Mammary epithelial cell (primary cell): ENCODE measurements at places on chromosomes 5 and 9.

- DNase-seq = peak; percentile 11
Observed at GRCh38 chr5:129899454-129899853, 4.8 kb upstream of the CHSY3 start.

DNA sequence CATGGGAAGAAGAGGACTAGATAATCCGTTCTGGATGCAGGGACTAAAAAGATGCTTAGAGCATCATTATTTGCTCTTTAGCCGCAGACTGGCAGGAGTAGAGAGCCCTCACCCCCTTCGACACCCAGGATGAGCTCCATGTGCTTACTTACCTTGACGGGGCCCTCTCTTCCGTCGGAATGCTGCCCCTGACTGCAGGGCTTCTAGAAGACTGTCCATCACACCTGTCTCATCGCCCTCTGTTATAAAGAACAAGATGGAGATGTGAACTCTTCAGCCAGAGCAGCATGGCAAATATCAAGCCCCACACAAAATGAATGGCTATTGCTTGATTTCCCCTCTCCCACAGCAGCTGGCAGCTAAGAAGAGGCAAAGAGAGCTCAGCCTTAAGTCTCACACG, 35.1 kb downstream of the PCDHGC5 start:
- DNase-seq = no peak

DNA sequence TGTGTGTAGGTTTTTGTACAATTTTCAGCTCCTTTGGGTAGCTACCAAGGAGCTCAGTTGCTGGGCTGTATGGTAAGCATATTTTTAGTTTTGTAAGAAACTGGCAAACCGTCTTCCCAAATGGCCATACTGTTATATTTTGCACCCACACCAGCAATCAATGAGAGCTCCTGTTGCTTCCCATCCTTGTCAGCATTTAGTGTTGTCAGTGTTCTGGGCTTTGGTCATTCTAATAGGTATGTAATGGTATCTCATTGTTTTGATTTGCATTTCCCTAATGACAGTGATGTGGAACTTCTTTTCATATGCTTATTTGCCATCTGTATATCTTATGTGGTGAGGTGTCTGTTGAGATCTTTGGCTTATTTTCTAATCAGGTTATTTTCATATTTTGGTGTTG, 320.1 kb downstream of the MLLT3 start:
- DNase-seq = no peak

GRCh38 chr9:120950421-120951388, 24.1 kb upstream of the TRAF1 start:
- no peak for DNase-seq

- DNase-seq = no peak
Observed at GRCh38 chr5:72194846-72195245, 87.6 kb downstream of the MAP1B start.

DNA sequence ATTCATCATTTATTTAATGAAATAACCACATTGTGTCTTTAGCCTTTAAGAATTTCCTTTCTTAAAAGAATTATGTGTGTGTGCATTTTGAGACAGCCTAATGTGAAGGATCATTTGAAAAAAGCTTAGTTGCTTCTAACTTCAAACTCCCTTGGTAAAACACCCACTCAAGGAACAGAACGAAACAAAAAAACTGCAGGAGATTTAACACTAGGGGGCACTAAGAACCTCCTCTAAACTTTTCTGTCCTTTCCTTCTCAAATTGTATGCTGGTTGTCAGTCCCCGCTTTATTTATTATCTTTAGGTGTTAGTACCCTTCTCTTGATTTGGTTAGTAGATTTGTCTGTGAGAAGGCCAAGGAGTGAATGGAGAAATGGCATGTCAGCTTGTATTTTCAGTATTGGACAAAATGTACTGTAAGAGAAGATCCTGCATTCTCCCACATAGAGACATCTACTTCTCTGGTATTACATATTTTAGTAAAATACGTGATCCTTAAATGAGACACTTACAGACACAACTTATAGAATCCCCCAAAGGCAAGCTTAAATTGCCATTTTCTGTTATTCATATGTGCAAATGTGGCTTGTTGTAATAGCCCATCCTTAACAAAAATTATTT, 229.7 kb downstream of the MRPS30 start:
- no peak for DNase-seq

- DNase-seq = no peak
Observed at GRCh38 chr9:76510446-76510845, 51.5 kb downstream of the GCNT1 start.

- DNase-seq = no peak
Observed at GRCh38 chr5:7827610-7828009, 23.3 kb downstream of the CFAP90 start.

DNA sequence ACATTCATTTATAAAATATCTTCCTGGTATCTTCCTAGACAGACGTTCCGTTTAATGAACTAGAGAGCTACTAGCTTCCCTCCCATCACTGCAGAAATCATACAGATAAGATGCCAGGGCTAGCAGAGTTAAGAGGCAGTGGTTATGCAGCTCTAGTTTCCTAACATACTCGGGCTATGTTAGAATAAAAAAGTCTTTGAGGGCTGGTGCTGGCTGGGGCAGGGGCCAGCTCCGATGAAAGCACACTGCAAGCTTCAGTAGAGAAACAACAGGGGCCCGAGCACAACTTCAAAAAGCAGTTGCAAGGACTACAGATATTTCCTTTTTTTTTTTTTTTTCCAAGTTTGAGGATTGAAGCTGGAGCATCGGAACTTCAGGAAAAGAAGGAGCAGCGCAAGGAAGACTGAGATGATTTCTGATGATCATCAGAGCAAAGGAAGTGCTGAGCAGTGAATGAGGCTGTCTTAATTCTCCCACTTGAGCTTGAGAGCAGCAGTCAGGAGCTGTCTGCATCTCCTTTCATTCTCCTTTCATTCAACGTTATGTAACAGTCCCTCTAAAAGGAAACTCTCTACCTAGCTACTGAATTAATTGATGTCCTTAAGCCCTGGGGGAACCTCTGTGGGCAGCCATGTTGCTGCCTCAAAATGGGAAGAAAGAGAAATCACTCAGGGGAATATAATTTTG, 47.6 kb upstream of the ADCY2 start:
- no peak for DNase-seq

- DNase-seq = peak; percentile 30
Observed at GRCh38 chr5:82820961-82821845, 256.0 kb downstream of the TMEM167A start.

- DNase-seq = peak; percentile 26
Observed at GRCh38 chr5:120096413-120096812, 367.7 kb upstream of the PRR16 start.

- DNase-seq = no peak
Observed at GRCh38 chr5:133523013-133523658, 89.2 kb downstream of the FSTL4 start.

- DNase-seq = no peak
Observed at GRCh38 chr5:174446446-174446845, 277.9 kb upstream of the MSX2 start.

DNA sequence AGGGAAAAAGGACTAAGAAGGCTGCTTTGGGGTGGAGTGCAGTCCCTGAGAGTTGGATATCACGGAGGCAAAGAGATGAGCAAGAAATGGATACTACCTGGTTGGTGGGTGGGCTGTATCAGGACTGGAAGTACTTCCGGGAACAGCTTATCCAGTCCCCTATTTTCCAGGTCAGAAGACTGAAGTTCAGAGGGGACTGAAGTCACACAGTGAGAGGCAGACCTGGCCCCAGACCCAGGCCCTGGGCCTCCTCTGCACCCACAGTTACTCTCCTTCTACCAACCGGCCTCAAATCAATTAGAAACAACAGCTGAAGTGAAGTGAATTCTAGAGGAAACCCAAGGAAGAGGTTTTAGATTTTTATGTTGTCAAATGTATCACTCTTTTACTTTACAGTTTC, 93.6 kb upstream of the ALDH1B1 start:
- no peak for DNase-seq

DNA sequence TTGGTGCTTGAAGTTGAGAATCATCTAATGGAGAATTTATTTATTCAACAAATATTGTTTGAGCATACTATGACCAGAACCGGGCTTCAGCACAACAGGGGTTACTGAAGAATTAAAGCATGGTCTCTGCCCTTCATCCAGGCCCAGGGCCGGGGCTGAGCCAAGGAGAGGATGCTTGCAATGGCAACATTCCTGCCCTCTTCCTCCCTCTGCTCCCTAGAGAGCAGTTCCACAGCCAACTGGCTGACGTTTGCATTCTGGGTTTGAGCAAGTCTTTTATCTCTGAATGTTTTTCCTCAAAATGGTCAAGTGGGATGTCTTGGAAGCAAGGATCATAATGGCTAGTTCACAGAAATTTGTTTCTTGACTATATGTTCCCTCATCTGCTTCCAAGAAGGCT, 80.7 kb downstream of the GLDC start:
- DNase-seq = no peak

DNA sequence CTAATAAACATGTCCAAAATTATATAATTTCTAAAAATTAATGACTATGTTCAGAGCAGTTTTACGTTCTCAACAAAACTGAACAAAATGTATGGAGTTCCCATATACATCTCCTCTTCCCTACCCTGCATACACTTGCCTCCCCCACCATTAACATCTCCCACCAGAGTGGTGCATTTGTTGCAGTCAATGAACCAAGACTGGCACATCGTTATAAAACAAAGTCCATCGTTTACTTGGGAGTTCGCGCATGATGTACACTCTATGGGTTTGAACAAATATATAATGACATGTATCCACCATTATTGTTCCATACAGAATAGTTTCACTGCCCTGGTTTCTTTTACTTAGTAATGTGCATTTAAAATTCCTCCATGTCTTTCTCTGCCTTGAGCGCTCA, 130.1 kb downstream of the APBA1 start:
- no peak for DNase-seq

GRCh38 chr9:34884747-34885189, 73.3 kb upstream of the PHF24 start:
- DNase-seq = peak; percentile 54

- no peak for DNase-seq
Observed at GRCh38 chr9:80964374-80964773, 725.0 kb downstream of the TLE1 start.

DNA sequence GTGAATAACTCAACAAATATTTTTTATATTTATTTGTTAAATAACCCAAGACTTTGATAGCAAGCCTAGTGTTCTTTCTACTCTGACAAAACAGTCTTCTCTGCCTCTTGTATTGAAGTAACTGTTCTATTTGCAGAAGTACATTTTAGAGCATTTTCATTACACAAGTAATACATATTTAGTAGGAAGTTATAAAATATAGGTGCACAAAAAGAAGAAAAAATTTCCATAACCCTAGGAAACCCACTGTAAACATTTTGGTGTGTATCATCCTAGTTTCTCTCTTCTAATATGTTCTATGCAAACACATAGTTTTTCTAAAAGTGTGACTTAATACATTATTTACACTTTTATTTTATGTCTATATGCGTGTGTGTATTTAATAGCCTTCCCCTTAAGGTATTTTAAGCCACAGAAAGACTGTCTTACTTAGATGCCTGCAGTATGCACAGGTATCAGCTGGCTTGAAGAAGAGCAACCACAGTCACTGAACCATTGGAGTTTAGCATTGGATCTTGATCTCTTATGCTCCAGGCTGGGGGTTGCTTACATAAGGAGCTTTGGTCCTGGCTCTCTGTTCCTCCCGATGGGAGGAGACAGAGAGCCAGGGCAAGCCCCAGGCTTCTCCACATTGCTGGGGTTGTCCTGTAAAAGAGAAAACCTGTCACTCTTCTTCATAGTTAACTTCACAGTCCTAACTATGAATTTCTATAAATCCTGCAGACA, 3.8 kb downstream of the SELENOP start:
- no peak for DNase-seq

GRCh38 chr9:11946531-11946930, 746.7 kb upstream of the TYRP1 start:
- no peak for DNase-seq

DNA sequence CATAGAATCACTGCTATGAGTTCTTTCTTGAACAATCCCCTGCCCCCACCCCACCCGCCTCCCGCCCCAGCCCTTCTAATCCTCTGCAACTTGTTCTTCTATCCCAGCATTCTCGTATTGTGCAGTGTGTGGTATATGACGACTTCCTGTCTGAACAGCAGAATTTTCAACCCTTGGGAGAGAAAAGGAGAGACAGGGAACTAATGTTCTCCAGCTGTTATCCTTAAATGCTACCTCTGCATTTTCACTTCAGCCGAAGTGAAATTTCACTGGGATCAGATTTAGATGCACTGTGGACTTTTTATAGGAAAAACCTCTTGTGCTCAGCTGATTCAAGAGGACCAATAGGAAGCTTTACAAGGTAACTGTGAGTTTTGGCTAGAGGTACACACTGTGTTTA, 2.2 kb downstream of the FBXL7 start:
- no peak for DNase-seq

- no peak for DNase-seq
Observed at GRCh38 chr5:87184605-87185004, 83.1 kb upstream of the RASA1 start.

GRCh38 chr5:127041571-127041970, 11.2 kb upstream of the MARCHF3 start:
- peak; percentile 37 for DNase-seq

- peak; percentile 57 for DNase-seq
Observed at GRCh38 chr5:1174122-1174936, 27.1 kb upstream of the SLC6A19 start.

DNA sequence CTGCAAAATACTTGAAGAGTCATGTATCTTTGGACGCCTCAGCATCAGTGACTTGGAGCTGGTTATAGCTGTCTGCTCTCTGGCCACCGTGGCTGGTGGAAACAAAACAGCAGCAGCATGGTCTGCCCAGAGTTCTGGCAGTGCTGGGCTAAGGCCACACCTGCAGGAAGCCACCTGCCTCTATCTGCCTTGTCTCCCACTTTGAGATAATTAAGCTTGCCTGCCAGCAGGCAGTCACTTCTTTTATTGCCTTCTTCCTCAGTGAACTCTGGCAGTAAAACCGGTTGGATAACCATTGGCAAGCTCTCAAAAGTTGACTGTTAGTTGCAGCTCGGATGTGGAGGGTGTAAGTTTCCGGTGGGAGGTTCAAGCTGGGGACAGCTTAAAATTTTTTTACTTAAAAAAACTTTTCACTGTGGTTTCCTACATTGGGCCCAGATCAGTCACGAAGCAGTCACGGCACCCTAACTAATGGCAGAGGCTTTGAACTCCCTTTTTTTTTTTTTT, 4.9 kb downstream of the SMIM3 start:
- DNase-seq = peak; percentile 91

- DNase-seq = peak; percentile 78
Observed at GRCh38 chr5:133373121-133373870, 239.0 kb downstream of the FSTL4 start.

- DNase-seq = no peak
Observed at GRCh38 chr9:127539259-127539981, 72.7 kb upstream of the STXBP1 start.

GRCh38 chr9:126342621-126343031, 16.0 kb downstream of the MVB12B start:
- no peak for DNase-seq

- DNase-seq = no peak
Observed at GRCh38 chr5:152592416-152592815, 187.3 kb upstream of the NMUR2 start.

- no peak for DNase-seq
Observed at GRCh38 chr9:87707805-87708506, 18.0 kb upstream of the CTSL start.
